OCI-LY7 (cell line): ENCODE measurements at places on chromosomes 3 and 15. TPM values are rescaled to one million over a fixed set of nuclear protein-coding genes. Genes with fewer than 3 reads are reported as not detected.

- DNase-seq, result no peak
These were observed 705.0 kb downstream of the MECOM start for GRCh38 chr3:168958466-168958865.

GRCh38 chr15:55613727-55614126, 25.6 kb upstream of the PYGO1 start:
- DNase-seq, result no peak

GRCh38 chr3:78919021-78919755, 848.6 kb downstream of the ROBO1 start:
- DNase-seq, result no peak

GRCh38 chr3:46380471-46381221, 9.9 kb downstream of the CCR5 start:
- DNase-seq, result no peak

- no peak for DNase-seq
These were observed 165.6 kb upstream of the SMAD3 start for GRCh38 chr15:66899555-66900350.

DNA sequence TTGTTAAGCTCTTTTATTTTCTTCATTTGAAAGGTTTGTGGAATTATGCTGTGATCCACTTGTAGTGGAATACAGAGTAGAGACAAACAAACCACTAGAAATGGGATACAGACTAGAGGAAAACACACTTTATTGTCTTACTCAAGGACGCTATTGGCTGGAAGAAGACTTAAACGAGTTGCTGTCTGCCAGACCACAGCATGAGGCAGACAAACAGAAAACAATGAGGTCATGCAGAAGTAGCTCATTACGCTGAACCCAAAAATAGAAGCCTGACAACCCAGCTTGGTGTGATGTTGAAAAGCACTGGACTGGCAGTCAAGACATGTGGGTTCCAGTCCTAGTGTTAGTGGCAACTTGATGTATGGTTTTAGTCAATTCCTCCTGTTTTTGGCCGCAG, 62.4 kb upstream of the P3H2 start:
- DNase-seq, result no peak

GRCh38 chr15:55372701-55373440, 35.3 kb downstream of the CCPG1 start:
- peak; percentile 2 for DNase-seq

- no peak for DNase-seq
These were observed 413.5 kb downstream of the MECOM start for GRCh38 chr3:169250000-169250399.

DNA sequence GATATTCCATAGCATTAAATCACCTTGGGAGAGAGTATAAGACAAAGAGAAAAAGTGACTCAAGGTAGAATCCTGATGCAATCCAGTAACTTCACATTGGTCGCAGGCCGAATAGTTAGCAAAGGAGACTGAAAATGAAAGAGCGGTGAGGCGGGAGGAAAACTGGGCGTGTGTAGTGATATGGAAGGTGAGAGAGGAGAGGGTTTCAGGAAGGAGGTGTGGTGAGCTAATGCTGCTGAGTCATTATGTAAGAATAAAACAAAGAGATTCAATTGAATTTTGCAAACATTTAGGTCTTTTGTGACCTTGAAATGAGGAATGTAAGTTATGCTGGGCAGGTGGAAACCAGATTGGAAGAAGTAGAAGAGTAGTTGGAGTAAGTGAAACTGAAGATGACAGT, 235.3 kb downstream of the C3orf38 start:
- DNase-seq, result no peak

DNA sequence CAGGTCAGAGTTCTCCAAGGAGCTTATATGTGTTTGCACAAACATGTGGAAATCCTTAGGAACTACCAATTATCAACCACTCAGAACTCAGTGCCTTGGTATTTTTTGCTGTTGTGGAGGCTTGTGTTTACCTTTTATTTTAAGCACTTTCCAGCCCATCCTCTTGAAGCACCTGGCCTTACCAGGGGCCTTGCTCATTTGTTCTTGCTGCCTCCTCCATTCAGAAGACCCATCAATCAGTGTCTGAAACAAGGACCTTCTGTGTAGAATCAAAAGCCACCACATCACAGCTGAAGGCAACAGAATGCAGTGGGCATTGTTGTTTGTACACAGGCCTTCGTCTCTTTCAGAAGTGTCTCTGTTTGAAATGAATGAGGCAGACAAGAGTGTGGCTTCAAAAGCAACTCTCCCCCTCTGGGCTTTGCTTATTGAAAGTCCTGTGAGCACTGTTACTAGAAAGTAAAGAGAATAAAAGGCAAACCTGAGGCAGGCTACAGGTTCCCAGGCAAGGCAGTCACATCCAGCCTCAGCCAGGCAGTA, 24.5 kb upstream of the LIPC start:
- DNase-seq, result no peak

- no peak for DNase-seq
These were observed 284.4 kb upstream of the RASGRP1 start for GRCh38 chr15:38849046-38849445.

GRCh38 chr3:126937533-126937932, 45.4 kb upstream of the PLXNA1 start:
- no peak for DNase-seq

- DNase-seq, result no peak
These were observed 63.0 kb upstream of the TSC22D2 start for GRCh38 chr3:150345021-150345538.

DNA sequence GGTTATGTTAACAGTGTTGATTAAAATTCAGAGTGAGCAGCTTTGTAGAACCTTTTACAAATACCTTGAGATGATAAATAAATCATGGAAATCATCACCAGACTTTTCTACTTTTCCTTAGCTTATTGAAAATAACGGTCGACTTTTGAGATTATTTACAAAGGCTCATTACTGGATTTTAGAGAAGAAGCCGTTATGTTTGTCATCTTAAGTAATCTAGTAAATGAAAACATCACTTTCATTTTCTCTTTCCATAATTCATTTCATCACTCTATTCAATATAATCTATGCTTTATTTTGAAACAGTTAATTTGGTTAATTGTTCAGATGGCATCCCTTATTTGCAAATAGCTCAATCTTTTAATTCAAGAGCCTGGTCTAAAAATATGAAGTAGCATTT, 3.6 kb downstream of the PLCL2 start:
- no peak for DNase-seq

DNA sequence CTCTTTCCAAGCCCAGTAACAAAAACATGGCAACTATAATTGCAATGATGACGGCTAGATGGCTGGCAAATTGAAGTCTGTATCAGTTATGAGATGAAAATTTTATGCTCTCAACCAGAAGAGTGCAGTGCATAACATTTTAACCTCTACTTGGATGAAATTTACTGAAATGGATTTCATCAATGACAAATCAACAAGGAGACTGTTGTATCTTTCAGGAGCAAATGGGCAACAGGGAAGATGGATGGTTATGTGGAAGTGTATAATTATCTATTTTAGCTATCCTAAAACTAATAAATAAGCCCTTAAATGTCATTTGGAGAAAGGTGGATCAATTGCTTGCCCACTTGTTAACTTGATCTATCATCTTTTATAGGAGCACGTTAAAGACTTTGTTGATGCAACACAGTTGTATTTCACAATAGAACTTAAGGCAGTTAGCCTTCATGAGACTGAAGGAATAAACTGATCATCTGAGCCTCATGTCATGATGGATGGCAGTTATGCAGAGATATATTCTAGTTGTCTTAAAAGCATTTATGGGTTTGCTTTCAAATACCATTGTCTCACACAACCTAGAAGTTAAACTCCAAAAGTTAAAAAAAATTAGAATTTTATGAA, 315.1 kb upstream of the TBC1D5 start:
- no peak for DNase-seq

DNA sequence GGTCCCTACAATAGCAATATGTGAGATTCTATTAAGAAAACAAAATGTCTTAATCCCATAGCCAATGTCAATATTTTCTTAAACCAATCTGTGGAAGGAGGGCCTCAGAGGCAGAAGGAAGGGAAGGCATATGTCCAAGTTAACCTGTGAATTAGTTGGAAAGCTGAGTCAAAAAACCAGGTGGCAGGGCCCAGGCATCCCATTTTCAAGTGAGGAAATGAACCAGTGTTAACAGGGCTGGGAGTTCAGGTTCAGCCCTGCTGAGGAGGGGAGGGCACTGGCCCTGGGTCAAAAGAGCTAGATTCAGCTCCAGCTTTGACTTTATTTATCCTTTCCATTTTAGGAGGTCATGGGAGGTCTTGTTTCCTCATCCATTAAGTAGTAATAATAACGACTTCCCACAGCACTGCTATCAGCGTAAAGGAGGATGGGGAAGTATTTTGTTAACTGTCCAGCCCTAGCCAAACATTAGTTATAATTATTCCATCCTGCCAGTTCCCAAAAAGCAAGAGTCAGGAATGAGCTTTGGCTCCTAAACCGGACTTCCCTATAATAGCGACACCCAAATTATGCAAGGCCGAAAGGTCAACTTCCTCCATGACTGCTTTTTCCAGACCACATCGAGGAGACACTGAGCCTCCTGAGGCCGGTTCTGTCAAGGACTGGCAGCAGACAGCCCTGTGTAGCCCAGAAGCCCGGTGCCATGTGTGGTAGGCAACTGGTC, 3.2 kb downstream of the MASP1 start:
- no peak for DNase-seq

GRCh38 chr15:56964182-56964581, 45.7 kb downstream of the TCF12 start:
- DNase-seq, result no peak

GRCh38 chr3:32147509-32147908, 41.1 kb downstream of the GPD1L start:
- no peak for DNase-seq

GRCh38 chr3:129722527-129722926, 116.1 kb upstream of the PLXND1 start:
- no peak for DNase-seq

- DNase-seq, result peak; percentile 3
These were observed 52.6 kb downstream of the NSUN3 start for GRCh38 chr3:94115482-94115881.

GRCh38 chr15:39922462-39923092, 2.5 kb upstream of the GPR176 start:
- no peak for DNase-seq

DNA sequence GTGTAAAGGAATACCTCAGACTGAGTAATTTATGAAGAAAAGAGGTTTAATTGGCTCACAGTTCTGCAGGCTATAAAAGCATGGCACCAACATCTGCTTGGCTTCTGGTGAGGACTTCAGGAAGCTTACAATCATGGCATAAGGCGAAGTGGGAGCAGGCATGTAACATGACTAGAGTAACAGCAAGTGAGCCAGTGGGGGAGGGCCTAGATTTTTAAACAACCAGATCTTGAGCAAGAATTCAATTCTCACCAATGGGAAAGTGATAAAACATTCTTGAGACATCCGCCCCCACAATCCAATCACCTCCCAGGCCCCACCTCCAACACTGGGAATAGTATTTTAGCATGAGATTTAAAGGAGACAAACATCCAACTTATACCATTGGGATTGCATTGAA, 44.2 kb upstream of the BCL2A1 start:
- DNase-seq, result no peak

DNA sequence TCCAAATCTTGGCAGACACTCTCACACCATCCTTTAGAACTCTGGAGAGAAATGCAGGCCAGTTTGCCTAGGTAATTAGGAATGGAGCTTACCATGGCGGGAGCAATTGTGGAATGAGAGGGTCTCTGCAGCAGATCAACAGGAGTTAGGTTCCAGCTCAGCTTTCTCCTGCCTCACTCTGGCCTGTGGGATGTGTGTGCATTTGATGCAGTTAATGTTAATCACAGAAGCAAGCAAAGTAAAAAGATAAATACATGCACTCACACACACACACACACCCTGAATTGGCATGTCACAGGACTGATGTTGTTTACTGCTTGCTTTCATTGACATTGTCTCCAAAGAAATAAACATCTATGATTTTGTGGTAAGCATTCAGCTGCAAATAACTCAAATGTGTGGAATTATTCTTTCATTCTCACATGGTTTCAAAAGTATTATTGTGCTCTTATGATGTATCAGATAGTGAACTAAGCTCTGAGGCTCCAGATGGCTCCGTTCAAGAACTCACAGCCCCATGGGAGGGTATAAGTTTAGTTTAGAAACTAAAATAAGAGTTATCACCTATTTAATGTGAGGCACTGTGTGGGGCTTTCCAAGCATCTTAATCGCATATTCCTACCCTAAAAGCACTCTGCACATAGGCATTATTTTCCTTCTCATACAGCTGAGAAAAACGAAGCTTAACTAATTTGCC, 31.3 kb upstream of the BFSP2 start:
- DNase-seq, result no peak

GRCh38 chr3:58150810-58151199, 60.0 kb downstream of the DNASE1L3 start:
- no peak for DNase-seq

- DNase-seq, result no peak
These were observed 209.9 kb upstream of the CNTN3 start for GRCh38 chr3:74824366-74824765.

DNA sequence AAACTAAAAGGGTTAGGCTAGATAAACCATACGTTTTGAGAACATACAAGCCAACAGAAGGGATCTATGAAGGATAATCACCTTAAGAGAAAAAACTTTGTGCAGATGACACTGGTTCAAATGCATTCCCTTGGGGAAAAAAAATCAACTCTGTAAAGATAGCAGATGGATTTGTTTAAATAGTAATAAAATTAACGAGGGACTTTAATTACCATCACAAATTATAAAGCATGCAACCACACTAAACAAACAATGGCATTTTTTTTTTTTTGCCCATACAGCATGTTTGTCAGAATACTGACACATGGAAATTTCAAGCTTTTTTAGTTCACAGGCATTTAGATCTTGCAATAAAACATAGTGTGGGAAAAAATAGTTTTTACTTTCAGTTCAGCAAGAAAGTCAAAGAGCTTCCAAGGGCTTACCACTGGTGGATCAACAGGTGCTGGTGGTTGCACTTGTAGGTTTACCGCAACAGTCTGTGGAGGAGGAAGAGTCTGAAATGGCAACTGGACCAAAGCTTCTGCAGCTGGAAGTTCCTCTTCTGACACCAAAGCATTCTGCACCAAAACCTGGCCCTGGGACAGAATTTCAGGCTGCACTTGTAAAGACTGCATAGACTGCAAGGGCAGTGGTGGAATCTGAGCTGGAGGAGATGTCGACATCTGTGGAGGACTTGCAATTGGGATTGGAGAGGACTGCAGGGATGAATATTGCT, 53.1 kb downstream of the PHC3 start:
- peak; percentile 95 for DNase-seq

- DNase-seq, result no peak
These were observed 47.8 kb upstream of the NDN start for GRCh38 chr15:23734862-23735261.

Gene THSD4
- total RNA-seq, result not detected in 2 replicates

Gene HDGFL3
- 74.4 and 84.8 TPM in 2 replicates for total RNA-seq

Gene SIDT1
- 7.3 and 8.6 TPM in 2 replicates for total RNA-seq

Gene SCG5
- total RNA-seq, result 4.1 and 4.7 TPM in 2 replicates

Gene DUOXA2
- not detected in 2 replicates for total RNA-seq

Gene RASL12
- not detected in 2 replicates for total RNA-seq

Gene LAMB2
- not detected in 2 replicates for total RNA-seq

Gene RLBP1
- total RNA-seq, result not detected in 2 replicates

Gene AADACL2
- total RNA-seq, result not detected in 2 replicates

Gene IL20RB
- 2.4 and 3.1 TPM in 2 replicates for total RNA-seq
